ENCODE measurements at places on chromosomes 3 and 15.
A peak's percentile ranks its signal among the peaks of the same experiment; 100 is the strongest.

DNA sequence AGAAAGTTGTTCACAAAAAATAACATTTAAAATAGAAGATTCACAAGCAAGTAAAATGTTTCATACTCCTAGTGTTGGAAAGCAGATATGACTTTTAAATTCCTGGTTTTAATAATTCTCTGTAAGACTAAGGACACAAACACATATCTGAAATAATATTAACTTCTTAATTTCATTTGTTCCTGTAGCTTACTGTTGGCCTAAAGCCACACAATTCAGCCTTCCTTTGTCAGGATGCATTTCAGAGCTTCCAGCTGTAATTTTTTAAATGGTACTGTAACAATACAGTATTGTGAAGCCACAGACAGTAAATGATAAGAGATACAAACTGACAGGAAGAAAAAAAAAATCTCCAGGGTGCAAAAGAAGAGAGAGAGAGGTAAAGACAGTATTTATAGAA is 84.2 kb downstream of the TMCC1 start:
- DNase-seq, result no peak
- H3K27ac ChIP-seq, result no peak overlapping the region
- H3K4me1 ChIP-seq, result peaks cover 10% of the 10 kb centered on the region

- no peak overlapping the region for H3K4me3 ChIP-seq
- no peak overlapping the region for H3K27ac ChIP-seq
- H3K36me3 ChIP-seq, result no peaks in the 10 kb centered on the region
- peaks cover 12% of the 10 kb centered on the region for H3K4me1 ChIP-seq
- DNase-seq, result no peak
- no peaks in the 10 kb centered on the region for H3K27me3 ChIP-seq
Observed at GRCh38 chr15:75123395-75123794, 78.3 kb upstream of the C15orf39 start.

DNA sequence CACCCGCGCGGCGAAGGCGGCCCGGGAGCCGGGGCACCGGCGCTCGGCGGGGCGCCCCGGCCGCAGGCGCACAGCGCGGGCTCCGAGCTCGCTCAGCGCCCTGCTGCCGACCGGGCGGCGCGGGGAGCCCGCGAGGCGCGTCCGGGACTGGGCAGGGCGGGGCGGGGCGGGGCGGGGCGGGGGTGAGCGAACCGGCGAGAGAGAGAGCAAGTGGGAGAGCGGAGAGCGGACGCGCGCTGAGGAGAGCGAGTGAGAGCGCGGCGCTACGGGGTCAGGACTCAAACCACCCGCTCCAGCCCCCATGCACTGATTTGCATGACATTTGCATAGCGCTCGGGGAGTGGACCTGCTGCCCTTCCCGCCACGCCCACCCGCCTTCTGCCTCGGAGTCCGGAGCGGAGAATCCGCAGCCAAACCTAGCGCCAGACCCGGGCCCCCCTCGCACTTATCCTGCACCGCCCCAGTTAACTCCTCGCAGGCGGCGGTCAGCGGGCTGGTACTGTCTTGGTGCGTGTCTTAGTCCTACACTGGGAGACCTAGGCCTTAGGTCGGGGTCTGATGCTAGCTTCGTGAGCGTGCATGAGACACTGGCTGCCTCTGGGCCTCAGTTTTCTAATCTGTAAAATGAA is at the start of gene MYLK:
TSS of gene MYLK (minus strand) at position 130 of the 629 bp plus-strand sequence. CDS start 90,491 bp downstream, outside the sequence.
- peaks cover 28% of the 10 kb centered on the region for H3K27me3 ChIP-seq
- peak within 1 kb of the TSS; percentile 95 for H3K4me3 ChIP-seq
- peaks cover 17% of the 10 kb centered on the region for H3K4me1 ChIP-seq
- no peak within 1 kb of the TSS for H3K27ac ChIP-seq

GRCh38 chr15:68492855-68493254 is 60.9 kb upstream of the ITGA11 start:
- H3K36me3 ChIP-seq, result no peaks in the 10 kb centered on the region
- peaks cover 29% of the 10 kb centered on the region for H3K27me3 ChIP-seq

GRCh38 chr3:98519351-98519750 is 3.4 kb downstream of the CLDND1 start:
- H3K27me3 ChIP-seq, result no peaks in the 10 kb centered on the region
- peak overlapping the region; percentile 22 for H3K27ac ChIP-seq
- no peak overlapping the region for H3K4me3 ChIP-seq
- peaks cover 6% of the 10 kb centered on the region for H3K36me3 ChIP-seq
- H3K4me1 ChIP-seq, result peaks cover 45% of the 10 kb centered on the region
- no peak for DNase-seq

DNA sequence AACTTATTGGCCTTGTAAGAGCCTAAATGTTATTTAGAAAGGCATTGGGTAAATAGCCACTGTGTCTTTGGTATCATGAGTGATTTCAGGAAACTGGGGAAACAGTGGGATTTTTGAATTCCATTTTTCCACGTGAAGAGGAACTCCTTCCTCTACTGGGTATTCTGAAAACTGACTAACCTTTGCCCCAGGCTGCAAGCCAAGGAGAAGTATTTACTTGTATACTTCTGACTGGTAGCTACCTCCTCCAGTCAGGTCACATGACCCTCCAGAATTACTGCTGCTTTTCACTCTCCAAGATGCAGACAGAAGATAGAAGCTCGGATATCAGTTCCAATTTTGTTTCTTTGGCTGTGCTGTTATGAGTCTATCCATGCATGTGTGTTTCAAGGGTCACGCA is 50.9 kb upstream of the MAP3K13 start:
- H3K36me3 ChIP-seq, result peaks cover 33% of the 10 kb centered on the region
- DNase-seq, result no peak
- H3K27ac ChIP-seq, result no peak overlapping the region
- no peak overlapping the region for H3K4me3 ChIP-seq

- peak; percentile 19 for DNase-seq
- peaks cover 37% of the 10 kb centered on the region for H3K4me1 ChIP-seq
- peaks cover 6% of the 10 kb centered on the region for H3K36me3 ChIP-seq
- H3K27ac ChIP-seq, result no peak overlapping the region
Observed at GRCh38 chr3:173395412-173396181, 1.9 kb upstream of the NLGN1 start.

- no peak overlapping the region for H3K4me3 ChIP-seq
- no peaks in the 10 kb centered on the region for H3K36me3 ChIP-seq
Observed at GRCh38 chr3:107416138-107416537, 38.9 kb downstream of the CCDC54 start.

DNA sequence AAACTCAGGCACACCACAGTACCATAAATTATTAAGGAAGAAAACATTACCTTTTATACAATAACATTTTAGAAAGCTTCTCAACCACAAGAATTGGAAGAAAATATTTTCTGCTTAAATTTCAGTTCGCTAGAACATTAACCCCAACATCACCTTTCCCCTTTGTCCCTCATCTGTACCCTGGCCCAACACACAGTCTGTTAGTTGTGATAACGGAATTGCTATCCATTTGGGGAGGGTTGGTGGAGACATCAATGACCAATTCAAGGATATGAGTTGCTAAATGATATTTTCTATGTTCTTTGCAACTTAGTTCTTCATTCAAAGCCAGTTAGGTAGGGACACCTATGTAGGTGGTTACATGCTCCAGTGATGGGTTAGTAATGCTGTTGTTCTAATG is 5.8 kb downstream of the EID1 start:
- no peak overlapping the region for H3K4me3 ChIP-seq
- no peak for DNase-seq
- H3K36me3 ChIP-seq, result no peaks in the 10 kb centered on the region
- no peak overlapping the region for H3K27ac ChIP-seq
- peaks cover 17% of the 10 kb centered on the region for H3K27me3 ChIP-seq

- peaks cover 23% of the 10 kb centered on the region for H3K36me3 ChIP-seq
- H3K27ac ChIP-seq, result no peak overlapping the region
- no peaks in the 10 kb centered on the region for H3K4me1 ChIP-seq
- no peak for DNase-seq
- H3K4me3 ChIP-seq, result no peak overlapping the region
Observed at GRCh38 chr15:53936137-53936536, 42.1 kb upstream of the UNC13C start.

DNA sequence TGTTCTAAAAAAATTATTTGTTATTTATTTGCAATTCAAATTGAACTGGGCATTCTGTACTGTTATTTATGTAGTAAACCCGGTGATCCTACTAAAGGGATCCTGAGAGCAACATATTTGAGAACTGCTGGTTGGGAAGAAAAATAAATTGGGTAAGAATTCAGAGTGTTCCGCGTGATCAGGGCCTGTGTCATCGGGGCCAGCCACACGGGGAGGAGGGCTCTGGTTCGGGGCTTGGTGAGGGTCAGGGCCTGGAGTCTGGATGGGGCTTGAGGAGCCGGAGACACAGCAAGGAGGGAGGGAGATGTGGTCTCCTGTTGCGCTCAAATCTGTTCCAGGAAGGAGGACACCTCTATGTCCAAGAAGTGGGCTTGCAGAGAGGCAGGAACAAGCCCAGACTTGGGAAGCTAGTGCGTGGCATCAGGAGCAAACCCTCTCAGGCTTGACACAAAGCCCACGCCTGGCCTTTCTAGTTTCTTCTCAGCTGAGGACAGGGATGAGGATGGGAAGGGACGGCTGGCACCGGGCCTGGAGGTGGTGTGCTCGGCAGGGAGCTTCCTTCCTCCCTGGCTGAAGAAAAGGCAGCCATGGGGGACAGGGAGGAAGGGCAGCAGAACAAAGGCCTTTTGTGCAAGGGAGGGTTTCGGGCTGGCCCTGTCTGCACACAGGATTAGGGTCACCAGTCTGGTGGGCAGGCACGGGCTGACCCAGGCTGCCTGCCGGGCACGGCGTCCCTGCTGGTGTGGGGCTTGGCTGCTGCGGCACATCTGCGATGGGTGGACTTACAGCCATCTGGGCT is 22.9 kb upstream of the FBLN2 start:
- no peaks in the 10 kb centered on the region for H3K4me1 ChIP-seq
- H3K27me3 ChIP-seq, result peaks cover 3% of the 10 kb centered on the region
- no peak overlapping the region for H3K27ac ChIP-seq
- no peak overlapping the region for H3K4me3 ChIP-seq
- peaks cover 9% of the 10 kb centered on the region for H3K36me3 ChIP-seq
- DNase-seq, result no peak

GRCh38 chr3:123841476-123842238 is 42.5 kb downstream of the MYLK start:
- H3K27me3 ChIP-seq, result no peaks in the 10 kb centered on the region
- no peaks in the 10 kb centered on the region for H3K36me3 ChIP-seq
- H3K4me3 ChIP-seq, result no peak overlapping the region
- no peak overlapping the region for H3K27ac ChIP-seq
- no peaks in the 10 kb centered on the region for H3K4me1 ChIP-seq

DNA sequence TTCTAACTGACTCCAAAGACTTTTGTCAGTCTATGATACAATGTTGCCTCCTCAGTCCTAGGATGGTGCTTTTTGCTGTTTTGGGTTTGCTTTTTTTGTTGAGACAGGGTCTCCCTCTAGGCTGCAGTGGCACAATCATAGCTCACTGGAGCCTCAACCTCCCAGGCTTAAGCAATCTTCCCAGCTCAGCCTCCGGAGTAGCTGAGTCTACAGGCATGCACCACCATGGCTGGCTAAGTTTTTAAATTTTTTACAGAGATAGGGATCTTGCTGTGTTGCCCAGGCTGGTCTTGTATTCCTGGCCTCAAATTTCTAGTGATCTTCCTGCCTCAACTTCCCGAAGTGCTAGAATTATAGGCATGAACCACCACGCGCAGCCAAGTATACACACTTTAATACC is 22.5 kb downstream of the RUBCN start:
- H3K4me3 ChIP-seq, result no peak overlapping the region
- H3K36me3 ChIP-seq, result peaks cover 15% of the 10 kb centered on the region
- H3K27ac ChIP-seq, result no peak overlapping the region
- H3K4me1 ChIP-seq, result peaks cover 48% of the 10 kb centered on the region
- DNase-seq, result no peak
- H3K27me3 ChIP-seq, result no peaks in the 10 kb centered on the region

GRCh38 chr3:45976191-45977091 is 19.2 kb downstream of the FYCO1 start:
- H3K27ac ChIP-seq, result no peak overlapping the region
- H3K36me3 ChIP-seq, result peaks cover 36% of the 10 kb centered on the region
- peaks cover 16% of the 10 kb centered on the region for H3K4me1 ChIP-seq
- DNase-seq, result no peak
- no peaks in the 10 kb centered on the region for H3K27me3 ChIP-seq
- no peak overlapping the region for H3K4me3 ChIP-seq

- no peaks in the 10 kb centered on the region for H3K36me3 ChIP-seq
- H3K27me3 ChIP-seq, result no peaks in the 10 kb centered on the region
- no peaks in the 10 kb centered on the region for H3K4me1 ChIP-seq
- DNase-seq, result no peak
- no peak overlapping the region for H3K4me3 ChIP-seq
Observed at GRCh38 chr3:48795997-48796732, 51.5 kb downstream of the PRKAR2A start.

DNA sequence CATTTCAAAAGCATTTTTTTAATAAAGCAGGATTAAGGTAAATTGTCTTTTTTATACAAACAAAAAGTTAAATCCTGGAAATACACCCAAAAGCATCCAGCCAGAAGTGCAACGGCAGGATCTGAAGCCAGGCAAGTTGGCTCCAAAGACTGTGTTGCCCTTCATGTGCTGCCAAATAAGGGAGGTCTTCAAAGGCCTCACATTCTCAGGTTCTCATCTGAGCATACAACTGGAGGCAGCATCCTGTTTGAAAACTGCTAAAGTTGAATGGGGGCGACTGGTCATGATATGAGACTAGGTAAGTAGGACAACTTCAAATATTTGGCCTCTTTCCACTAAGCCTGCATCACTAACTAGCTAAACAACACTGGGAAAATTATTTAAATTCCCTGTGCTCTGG is 52.2 kb downstream of the IMPG2 start:
- no peak for DNase-seq
- peaks cover 11% of the 10 kb centered on the region for H3K36me3 ChIP-seq
- H3K4me3 ChIP-seq, result no peak overlapping the region
- no peak overlapping the region for H3K27ac ChIP-seq
- no peaks in the 10 kb centered on the region for H3K4me1 ChIP-seq

GRCh38 chr15:51288143-51289065 is 50.0 kb downstream of the CYP19A1 start:
- H3K27me3 ChIP-seq, result peaks cover 15% of the 10 kb centered on the region
- no peaks in the 10 kb centered on the region for H3K4me1 ChIP-seq
- no peak overlapping the region for H3K27ac ChIP-seq
- no peak overlapping the region for H3K4me3 ChIP-seq
- no peaks in the 10 kb centered on the region for H3K36me3 ChIP-seq
- DNase-seq, result no peak

GRCh38 chr3:15800780-15801179 is 3.0 kb upstream of the ANKRD28 start:
- H3K4me3 ChIP-seq, result no peak overlapping the region
- H3K4me1 ChIP-seq, result peaks cover 51% of the 10 kb centered on the region
- H3K27ac ChIP-seq, result peak overlapping the region; percentile 96
- DNase-seq, result no peak
- H3K27me3 ChIP-seq, result no peaks in the 10 kb centered on the region

- peaks cover 18% of the 10 kb centered on the region for H3K4me1 ChIP-seq
- DNase-seq, result no peak
- no peaks in the 10 kb centered on the region for H3K36me3 ChIP-seq
- H3K4me3 ChIP-seq, result no peak overlapping the region
Observed at GRCh38 chr3:58044691-58045483, 36.7 kb downstream of the FLNB start.

- H3K36me3 ChIP-seq, result no peaks in the 10 kb centered on the region
- no peaks in the 10 kb centered on the region for H3K27me3 ChIP-seq
- H3K4me3 ChIP-seq, result no peak overlapping the region
- DNase-seq, result no peak
- no peaks in the 10 kb centered on the region for H3K4me1 ChIP-seq
Observed at GRCh38 chr3:148146947-148147826, 550.5 kb upstream of the AGTR1 start.

Measured in naive B cell (primary cell).